ENCODE measurements at places on chromosomes 13 and 19. TPM values are rescaled to one million over a fixed set of nuclear protein-coding genes. Genes with fewer than 3 reads are reported as not detected.

GRCh38 chr19:55256562-55257460 lies 2.0 kb downstream of the PPP6R1 start:
- DNase-seq, result peak; percentile 63

ZNF492 gene
- 2.7 TPM for total RNA-seq

- DNase-seq, result no peak
These were observed 362.6 kb downstream of the KLF5 start for GRCh38 chr13:73421310-73421912.

DNA sequence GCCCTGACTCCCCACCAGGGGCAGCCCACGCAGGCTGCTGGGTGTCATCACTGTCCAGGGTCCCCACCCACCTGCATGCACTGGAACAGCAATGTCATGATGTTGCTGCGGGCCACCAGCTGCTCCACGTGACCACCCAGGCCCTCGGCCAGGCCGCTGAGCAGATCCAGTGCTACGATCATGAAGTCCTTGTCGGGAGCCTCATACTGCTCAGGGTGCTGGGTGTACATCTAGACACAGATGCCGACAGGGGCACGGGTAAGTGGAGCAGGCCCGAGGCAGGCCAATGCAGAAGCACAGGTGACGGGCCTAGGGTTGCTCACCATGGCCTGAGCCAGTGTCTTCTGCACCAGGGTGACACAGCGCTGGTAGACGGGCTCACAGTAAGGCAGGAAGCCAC lies 8.7 kb upstream of the FBXW9 start:
- no peak for DNase-seq

DNA sequence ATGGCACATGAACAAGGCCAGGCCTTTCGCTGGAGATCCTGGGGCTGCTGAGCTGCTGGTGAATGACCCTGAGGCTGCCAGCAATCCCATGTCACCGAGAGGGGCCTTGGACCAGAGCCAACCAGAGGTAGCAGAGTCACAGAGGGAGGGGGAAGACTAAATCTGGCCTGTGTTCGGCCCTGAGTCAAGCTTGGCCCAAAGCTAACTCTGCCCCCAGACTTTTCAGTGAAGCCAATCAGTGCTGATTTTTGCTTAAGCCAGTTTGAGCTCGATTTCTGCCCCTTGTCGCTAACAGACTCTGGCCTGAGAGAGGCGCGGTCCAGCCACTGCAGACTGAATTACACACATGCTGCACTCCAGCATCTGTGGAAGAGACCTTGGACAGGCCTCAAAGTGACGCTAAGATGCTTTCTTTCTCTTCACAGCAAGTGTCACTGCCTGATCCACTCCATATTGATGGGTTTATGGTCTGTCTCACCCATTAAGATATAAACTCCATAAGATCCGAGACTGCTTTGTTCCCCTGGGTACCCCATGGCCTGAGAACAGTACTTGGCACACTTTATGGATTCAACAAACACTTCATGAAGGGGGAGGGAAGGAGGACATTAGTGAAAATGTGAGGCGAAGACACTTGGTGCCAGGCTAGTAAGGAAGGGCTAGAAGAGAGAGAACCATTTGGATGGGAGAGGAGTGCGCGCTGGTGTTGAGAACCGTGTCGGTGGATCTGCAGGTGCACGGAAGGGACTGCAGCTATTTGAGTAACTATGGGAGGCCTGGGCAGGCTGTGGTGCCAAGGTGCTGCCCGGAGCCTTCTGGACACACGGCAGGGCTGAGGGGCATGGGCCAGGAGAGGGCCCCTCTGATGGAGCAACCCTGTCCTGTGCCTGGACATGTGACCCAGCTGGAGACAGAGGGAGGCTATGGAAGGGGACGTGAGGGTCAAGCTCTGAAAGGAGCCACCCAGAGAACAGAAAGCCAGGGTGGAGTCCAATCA lies 17.6 kb downstream of the RANBP3 start:
- DNase-seq, result peak; percentile 50

GRCh38 chr19:30385174-30385573 lies 13.0 kb downstream of the ZNF536 start:
- DNase-seq, result no peak

DNA sequence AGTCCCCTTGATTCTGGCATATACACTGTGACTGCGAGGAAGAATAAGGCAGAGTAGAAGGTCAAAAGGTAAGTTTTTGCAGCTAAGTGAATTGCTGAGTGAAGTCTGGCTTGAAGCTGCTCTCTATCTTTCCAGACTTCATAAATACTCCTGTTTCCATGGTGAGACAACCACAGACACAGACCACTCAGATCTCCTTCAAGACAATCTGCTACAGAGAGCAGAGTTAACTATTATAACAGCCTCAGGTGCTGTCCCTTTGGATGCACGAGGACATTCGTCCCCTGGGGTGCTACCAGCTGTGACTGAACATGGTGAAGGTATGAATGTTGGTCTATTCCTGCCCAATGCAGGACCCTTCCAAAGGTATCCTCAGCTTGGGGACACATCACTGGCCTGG lies 104.0 kb downstream of the MYCBP2 start:
- no peak for DNase-seq

- DNase-seq, result peak; percentile 58
These were observed 4.9 kb downstream of the CSNK1G2 start for GRCh38 chr19:1945899-1946298.

- DNase-seq, result no peak
These were observed 56.1 kb upstream of the ATXN8OS start for GRCh38 chr13:70051531-70051930.

GRCh38 chr19:11019824-11020223 lies 59.0 kb downstream of the SMARCA4 start:
- DNase-seq, result peak; percentile 77

DNA sequence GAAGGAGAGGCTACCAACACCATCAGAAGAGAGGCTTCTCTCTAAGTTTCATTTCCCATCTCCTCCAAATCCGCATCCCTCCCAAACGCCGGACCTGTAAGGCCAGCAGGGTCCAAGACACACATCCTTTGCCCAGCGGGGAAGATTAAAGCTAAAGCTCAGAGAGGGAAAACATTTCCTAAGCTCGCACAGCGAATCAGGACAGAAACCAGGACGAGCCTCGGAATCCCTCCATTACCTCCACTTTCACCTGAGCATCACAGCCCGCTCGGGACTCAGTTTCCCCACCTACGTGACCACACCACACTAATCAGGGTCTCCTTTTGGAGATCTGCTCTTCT lies 711 bp upstream of the FOSB start:
- DNase-seq, result no peak

GRCh38 chr13:102907016-102907756 lies 61.4 kb downstream of the ERCC5 start:
- DNase-seq, result no peak

DIAPH3 gene
- total RNA-seq, result 12.5 TPM

TLE6 gene
- 9.1 TPM for total RNA-seq

CEACAM4 gene
- total RNA-seq, result 1.7 TPM

- DNase-seq, result no peak
These were observed 16.8 kb upstream of the ADGRE2 start for GRCh38 chr19:14795078-14795721.

KLF1 gene
- 0.24 TPM for total RNA-seq

OR10H1 gene
- 0.39 TPM for total RNA-seq

GRCh38 chr19:31318790-31319425 lies 30.3 kb downstream of the TSHZ3 start:
- no peak for DNase-seq

DCLK1 gene
- 4.5 TPM for total RNA-seq

- DNase-seq, result peak; percentile 50
These were observed 42.4 kb downstream of the ADGRE3 start for GRCh38 chr19:14632286-14632685.

GRCh38 chr19:48560095-48560530 lies 8.1 kb downstream of the SULT2B1 start:
- no peak for DNase-seq

GRCh38 chr13:64471916-64472315 lies 2758.2 kb downstream of the PCDH9 start:
- no peak for DNase-seq

ETHE1 gene
- total RNA-seq, result 11.5 TPM

GRCh38 chr19:18995804-18996241 lies 37.5 kb downstream of the SUGP2 start:
- peak; percentile 70 for DNase-seq

ZNF723 gene
- total RNA-seq, result 5.5 TPM

CEACAM7 gene
- total RNA-seq, result 0.19 TPM

KASH5 gene
- total RNA-seq, result 72.8 TPM

- no peak for DNase-seq
These were observed at the start of gene GNA15 for GRCh38 chr19:3135961-3136683. TSS of gene GNA15 (plus strand) at chr19:3136033. CDS start at chr19:3136451, 418 bp downstream.

KLF5 gene
- total RNA-seq, result 17.2 TPM

VN1R4 gene
- total RNA-seq, result 0.37 TPM

COMP gene
- 3.8 TPM for total RNA-seq

GRCh38 chr19:2927032-2927430 lies 17.7 kb downstream of the ZNF77 start:
- no peak for DNase-seq

DNA sequence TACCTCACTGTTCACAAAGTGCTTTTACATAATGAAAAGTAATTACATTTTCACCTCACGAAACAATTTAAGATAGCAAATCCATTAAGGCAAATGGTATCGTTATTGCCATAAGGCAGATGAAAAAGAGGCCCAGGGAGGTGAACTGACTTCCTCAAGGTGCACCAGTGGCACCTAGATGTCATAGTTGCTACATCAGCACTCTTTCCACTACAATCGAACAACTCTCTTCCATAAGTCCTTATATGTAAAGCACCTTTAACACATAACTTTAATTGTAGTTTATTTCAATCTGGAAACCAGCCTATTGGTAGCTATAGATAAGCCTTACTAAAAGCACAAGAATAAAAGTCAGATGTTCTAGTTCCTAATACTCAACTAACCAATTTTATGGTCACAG lies 35.1 kb downstream of the XPO4 start:
- no peak for DNase-seq

DNA sequence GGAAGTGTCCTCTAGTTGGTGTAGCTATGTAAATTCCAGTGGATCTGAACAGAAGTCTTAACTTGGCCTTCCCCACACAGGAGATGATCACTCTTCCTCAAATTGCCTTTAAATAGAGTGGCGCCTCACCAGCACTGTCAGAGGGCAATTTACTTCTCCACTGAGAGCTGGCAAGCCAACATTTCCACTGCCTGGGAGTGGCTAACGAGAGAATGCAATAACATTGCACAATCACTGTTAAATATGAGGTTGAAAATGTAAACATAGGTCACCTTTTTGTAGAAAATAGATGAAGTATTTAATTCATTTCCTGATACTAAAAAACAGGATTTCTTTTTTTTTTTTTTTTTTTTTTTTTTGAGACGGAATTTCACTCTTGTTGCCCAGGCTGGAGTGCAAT lies 55.4 kb upstream of the UBL3 start:
- peak; percentile 25 for DNase-seq

- DNase-seq, result no peak
These were observed 4.1 kb downstream of the DAZAP1 start for GRCh38 chr19:1411255-1412191.

INSR gene
- 85.1 TPM for total RNA-seq

GRCh38 chr13:110677731-110678545 lies 28.0 kb downstream of the CARS2 start:
- DNase-seq, result no peak

ZNF296 gene
- total RNA-seq, result 5.8 TPM

GRCh38 chr19:55305491-55305890 lies 19.6 kb downstream of the TMEM150B start:
- peak; percentile 85 for DNase-seq

DNA sequence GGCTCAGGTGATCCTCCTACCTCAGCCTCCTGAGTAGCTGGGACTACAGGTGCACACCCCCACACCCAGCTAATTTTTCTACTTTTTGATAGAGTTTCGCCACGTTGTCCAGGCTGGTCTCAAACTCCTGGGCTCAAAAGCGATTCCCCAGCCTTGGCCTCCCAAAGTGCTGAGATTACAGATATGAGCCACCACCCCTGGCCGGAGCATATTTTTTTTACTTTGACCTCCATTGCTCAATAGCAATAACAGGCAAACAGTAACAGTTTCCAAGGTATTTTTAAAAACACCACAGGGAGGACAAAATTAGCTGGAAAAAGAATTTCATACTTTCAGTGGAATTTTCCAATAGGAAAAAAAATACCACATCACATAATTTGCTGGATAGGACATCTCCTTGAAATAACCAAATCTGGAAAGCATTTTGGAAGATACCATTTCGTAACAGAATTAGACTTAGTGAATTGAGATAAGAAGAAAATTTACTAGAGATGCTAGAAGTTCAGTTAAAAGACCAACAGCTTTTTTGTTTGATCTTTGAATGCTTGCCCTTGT lies 5.2 kb downstream of the DUXA start:
- DNase-seq, result no peak

CLPTM1 gene
- total RNA-seq, result 198 TPM

DNA sequence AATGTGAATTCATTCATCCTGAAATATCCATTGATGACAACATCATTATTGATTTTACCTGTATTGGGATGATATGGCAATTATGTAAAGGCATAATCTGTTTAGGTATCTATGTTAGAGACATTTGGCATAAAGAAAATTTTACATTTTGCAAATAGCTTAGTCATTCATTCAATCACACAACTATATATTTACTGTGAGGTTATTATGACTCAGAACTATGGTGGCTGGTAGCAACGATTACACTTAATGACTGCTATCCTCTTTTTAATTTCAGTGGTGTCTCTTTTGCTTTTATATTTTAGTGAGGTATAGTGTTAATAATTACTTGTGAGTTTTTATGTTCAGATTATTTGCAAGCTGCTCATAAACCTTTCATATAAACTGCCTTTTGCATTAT lies 955.9 kb downstream of the SLITRK6 start:
- no peak for DNase-seq

VWA8 gene
- total RNA-seq, result 27.1 TPM

Measured in testis (tissue), 5 donors.